ENCODE measurements at places on chromosomes 5 and 9.

- DNase-seq = no peak
Measured at GRCh38 chr5:41482715-41483114, 27.7 kb downstream of the PLCXD3 start.

- DNase-seq = no peak
Measured at GRCh38 chr5:151571270-151572173, 19.6 kb downstream of the FAT2 start.

- DNase-seq = no peak
Measured at GRCh38 chr5:157925786-157926671, 67.1 kb upstream of the CLINT1 start.

DNA sequence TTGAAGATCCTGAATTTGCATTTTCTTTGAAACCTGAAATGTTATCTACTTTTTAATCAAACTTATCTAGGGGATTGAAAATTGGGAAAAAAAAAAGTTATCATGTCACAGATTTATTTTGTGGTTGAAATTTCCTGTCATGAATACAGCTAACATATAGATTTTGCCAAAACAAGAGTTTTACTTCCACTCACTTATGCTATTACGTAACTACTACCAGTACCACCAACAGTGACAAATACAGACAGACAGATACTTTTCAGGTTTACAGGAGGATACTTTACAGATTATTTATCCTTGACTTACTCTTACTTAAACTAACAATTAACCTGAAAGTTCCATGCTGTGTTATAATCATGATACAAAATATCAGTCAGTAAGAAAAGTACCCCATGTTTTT lies 6.8 kb upstream of the MRPS30 start:
- no peak for DNase-seq

DNA sequence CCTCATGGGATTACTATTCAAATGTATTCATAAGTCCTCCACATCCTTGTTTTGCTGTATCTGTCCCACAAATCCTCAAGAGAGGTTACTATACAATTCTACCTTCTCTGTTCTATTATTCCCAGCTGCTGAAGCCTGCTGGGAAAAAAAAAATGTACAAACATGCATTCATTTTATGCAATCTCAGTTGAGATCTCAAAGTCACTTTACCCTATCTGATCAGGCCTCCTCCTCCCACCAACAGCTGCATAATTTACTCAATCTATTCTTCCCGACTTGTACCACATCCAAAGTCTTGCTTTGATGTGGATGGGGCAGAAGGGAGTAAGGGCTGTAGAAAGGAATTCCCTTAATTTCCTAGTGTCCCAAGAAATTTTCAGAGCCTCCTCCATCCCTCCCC lies 28.6 kb downstream of the PSIP1 start:
- DNase-seq = no peak

DNA sequence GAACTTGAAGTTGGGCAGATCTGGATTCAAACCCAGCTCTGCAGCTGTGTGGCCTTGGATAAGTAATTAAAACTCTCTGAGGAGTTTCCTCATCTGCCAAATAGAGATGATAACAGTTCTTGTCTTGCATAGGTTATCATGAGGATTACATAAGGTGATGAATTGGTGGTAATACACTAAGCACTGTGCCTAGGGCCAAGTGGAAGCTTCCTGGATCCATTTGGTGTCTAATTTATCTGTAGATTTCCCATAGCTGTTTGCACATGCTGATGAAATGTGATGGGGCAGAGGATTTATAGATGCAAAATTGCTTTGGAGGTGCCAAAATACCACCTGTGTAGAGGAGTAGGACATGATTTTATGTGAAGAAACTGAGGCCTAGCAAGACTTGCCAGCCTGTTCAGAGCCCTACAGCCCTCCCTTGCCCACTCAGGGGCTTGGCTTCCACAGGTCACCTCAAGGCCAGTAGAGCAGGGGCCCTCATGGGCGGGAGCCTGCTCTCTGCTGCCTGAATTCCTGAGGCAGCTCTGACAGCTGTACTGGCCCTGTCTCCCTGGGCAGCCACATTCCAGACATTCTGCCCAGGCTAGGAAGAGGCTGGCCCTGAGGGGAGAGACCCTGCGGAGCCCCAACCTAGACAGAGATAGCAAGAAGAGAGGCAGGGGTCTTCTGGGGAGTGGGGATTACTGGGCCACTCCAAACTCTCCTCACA lies 5.9 kb upstream of the FAT2 start:
- no peak for DNase-seq

GRCh38 chr9:29289365-29289764 lies 1716.1 kb upstream of the C9orf72 start:
- no peak for DNase-seq

DNA sequence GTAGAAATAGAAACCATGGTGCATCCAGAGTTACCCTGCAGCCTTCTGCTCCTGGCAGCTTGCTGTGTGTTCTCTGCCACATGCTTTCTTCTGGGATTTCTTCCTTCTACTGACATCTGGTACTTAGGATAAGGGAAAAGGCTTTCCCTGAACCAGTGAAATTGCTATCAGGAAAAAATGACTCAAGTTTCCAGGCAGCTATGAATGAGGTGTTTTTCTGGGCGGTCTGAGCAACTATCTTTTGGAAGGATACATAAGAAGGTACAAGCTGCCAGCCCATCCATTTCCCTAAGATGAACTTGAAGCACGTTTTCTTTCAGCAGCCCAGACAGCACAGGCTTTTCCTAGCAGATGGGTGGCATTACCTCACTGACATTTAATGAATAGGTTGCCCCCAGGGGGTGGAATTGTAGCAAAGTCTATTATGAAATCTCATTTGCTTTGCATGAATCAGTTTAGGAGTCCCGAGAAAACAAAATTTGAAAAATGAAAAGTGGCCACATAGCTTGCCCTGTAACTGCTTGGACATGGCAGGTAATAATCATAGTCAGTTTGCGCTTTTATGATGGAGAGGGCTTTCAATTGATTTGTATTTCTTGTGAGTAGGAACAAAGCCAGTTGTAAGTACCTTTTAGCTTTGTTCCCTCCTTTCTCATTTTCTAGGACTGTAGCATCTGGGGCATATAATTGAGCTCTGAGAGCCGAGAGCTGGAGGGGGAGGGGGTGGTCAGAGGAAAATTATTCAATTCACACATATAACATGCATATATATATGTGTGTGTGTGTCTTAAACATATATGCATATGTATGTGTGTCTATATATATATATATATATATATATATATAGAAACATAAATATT lies 108.5 kb downstream of the C9orf152 start:
- no peak for DNase-seq

DNA sequence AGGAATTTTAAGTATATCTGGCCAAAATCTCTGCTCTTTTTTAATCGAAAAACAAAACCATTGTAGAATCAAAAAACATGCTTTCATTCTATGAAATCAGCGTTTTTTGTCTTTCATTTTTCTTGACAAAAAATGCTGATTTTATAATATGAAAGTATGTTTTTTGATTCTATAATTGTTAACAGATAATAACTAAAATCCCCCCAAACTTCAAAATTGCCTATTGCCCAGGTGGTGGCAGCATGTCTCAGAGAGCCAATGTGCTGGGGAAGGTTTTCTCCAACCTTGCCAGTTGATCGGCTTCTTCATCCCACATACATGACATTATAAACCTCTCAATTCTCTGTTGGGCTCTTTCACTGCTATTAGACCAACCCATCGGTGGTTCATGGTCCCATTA lies 5.1 kb upstream of the SMIM15 start:
- DNase-seq = no peak

DNA sequence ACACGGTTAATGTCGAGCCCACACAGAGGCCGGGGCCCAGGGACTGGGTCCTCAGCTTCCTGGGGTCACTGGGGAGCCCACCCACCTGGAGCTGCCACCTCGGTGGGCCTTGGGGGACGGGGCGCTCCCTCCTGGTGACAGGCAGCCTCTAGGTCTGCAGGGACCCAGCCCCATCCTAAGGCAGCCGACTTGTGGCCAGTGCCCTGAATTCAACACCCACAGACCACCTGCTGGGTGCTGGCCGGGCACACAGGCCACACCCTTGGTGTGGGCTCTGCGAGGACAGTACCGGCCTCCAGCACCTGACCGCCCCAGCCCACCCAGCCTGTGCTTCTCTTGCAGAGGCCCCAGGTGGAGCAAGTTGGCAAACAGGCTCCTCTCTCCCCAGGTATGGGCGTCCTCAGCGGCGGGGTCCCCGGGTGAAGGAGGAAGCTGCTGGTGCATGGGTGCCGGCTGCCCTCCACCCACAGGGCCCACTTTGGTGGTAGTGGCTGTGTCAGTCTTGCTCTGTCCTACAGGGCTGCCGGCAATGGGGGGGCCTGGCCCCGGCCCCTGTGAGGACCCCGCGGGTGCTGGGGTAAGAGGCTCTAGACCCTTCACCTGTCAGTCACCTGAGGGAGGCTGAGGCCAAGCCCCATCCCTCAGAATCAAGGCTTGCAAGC lies 8.3 kb downstream of the ENTPD8 start:
- no peak for DNase-seq

- DNase-seq = no peak
Measured at GRCh38 chr5:177992466-177992865, 3.6 kb downstream of the PROP1 start.

DNA sequence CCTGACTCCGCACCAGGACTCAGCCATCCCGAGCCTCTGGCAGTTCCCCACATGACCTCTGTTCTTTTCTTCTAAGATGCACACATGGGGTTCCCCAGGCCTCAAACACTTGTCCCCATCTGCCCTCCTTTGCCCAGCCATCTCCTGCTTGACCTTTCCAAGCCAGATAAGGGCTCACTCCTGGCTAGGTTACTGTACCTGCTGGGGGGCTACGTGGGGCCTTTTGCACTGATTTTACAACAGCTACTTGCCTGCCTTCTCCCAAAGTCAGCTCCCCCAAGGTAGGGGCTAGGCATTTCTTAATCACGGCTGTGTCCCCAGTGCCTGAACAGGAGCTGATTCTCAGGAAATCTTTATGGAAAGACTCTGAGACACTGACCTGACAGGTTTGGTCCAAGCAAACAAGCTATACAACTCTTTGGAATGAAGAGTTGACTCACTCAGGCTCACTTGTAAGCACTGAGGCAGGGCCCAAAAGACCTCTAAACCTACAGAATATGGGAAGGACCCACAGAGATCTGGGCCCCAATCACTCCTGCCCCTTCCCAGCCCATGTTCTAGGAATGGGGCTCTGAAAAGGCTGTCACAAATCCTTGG lies 2.5 kb downstream of the MACROH2A1 start:
- DNase-seq = no peak

DNA sequence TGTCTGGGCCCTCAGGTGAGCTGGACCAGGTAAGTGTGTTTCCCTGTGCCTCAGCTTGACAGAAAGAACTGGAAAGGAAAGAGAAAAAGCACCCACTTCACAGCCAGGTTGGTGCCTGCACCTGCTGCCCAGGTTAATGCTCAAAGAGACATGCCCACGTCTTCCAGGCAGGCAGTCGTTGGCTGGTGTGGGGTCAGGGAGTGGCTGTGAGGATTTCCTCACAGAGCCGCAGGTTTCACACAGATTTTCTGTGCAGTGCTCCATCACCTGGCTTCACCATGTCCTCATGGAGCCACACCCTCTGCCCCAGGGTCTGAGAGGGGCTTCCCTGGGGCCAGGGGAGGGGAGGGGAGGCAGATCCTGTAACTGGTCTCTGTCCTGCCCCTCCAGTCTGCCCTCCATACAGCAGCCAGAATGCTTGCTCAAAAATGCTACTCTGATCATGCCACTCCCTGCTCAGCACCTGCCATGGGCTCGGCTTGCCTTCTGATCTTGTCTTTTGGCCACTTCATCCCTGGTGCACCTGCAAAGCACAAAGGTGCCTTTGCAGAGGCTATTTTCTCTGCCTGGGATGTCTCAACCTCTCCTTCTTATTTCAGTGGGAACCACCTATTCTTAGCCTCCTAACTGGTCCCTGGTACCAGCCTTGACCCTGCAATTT lies 82.5 kb upstream of the UBTD2 start:
- no peak for DNase-seq

GRCh38 chr5:41392016-41392415 lies 118.4 kb downstream of the PLCXD3 start:
- DNase-seq = no peak

DNA sequence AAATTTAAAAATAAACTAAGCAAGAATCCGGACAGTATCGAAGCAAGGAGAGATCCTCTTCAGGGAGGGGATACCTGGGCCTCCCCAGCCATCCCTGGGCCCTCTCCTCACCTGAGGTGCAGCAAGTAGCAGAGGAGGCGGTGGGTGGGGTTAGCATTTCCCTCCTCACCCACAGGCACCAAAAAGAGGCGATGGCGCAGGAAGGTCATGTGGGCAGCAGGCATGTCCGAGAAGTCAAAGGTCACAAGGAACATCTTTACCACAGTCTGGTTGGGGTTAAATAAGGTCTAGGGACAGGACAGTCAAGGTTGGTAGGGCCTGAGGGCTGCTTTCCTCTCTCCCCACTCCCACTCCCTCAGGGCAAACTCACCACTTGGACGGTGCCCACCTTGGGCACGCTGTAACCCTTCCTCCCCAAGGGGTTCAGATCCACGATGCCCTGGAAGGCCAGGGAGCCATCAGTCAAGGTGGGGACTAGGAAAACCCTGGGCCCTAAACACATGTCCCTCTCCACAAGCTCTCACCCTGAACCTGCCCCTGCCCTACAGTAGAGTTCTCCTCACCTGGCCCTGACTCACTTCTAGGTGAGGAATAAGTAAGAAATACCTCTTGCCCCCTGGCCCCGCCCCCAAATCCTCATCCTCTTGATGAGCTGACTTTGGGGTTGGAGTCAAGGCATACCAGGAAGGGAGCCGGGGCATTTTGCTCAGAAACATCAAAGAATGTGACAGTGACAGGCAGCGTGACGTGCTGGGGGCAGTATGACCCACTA lies 2.8 kb upstream of the STOML2 start:
- no peak for DNase-seq

DNA sequence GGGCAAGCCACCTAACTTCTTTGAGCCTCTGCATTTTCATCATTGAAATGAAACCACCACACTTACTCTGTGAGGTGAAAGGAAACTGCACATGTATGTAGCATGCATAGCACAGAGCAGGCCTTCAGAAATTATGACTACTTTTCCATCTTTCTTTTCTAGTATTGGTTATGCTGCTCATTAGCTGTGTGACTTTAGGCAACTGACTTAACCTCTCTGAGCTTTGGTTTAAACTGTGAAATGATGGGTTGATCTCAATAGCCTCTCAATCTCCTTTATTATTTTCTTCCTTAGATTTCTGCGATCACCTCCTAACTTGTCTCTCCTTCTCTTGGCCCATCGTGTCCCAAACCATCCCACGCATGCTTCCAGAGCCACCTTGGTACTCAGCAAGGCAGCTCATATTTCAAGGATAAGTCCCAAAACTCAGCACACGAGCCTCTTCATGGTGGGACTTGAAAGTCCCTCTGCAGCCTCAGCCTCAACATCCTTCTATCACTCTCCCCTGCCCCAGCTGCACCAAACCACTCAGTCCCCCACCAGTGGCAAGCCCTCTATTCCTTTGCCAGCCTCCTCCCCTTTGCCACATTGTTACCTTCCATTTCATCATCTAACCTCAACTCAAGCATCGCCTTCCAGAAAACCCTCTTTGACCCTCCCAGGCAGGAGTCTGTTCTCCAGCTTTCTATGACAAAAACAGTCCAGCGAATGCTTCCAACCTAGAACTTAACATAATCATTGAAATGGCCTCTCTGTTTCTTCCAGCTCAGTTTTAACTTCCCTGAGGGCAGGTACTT lies 60.3 kb upstream of the DNAH5 start:
- no peak for DNase-seq

Measured in activated naive CD8-positive, alpha-beta T cell treated with anti-CD3 and anti-CD28 coated beads, Interleukin-2, amount 50 U/mL, for 16 hours (primary cell).